ENCODE measurements at places on chromosomes 3 and 15.

DNA sequence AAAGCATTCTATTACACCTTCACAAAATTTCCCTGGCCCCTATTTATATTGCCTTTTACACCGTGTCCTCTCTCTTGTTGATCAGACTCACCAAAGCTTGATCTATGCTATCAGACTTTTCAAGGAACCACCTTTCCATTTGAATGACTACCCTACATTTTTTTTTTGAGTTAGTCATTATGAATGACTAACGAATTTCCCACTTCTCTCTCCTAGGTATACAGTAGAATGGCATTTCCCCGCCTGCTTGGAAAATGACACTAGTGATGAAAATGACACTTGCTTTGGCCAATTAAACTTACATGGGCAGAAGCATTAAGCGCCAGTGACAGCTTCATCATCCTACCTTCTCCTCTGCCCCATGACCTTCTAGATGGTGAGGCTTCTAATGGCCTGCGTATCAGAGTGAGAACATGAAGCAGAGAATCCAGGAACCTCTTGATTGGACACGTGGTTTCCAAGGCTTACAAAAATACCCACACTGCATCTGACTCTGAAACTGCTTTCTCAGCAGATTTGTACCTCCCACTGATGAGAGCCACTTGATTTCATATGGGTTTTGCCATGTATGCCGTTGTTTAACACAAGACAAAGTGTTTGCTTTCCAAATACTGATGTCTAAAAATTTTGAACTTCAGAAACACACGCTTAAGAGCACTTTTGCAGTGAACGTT is 370.5 kb downstream of the CTNNB1 start:
- DNase-seq: no peak

DNA sequence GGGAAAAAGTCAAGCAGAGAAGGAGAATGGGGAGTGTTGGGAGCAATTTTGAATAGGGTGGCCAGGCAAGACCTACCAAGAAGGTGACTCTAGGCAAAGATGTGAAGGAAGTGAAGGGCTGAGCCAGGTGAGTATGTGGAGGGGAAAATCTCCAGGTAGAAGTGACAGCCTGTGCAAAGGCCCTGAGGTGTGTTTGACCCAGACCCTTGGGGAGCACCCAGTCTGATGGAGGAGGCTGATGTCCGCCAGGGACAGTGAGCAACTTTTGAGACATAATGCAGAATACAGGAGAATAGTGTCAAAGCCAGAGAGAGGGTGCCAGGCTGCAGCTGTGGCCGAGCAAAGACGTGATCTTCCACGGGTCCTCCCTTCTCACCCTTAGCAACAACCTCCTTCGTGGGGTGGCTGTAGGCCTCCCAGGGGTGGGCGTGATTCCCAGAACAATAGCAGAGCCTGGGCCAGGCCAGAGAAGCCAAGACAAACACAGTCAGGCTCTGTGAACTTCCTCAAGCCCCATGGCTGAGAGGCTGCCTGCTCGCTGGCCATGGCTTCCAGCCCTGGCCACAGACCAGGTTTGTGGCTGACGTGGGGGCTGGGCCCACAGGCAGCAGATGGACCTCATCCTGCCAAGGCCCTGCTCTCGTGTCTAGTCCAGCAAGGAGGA is 58.1 kb downstream of the SLC6A6 start:
- peak; percentile 82 for DNase-seq

DNA sequence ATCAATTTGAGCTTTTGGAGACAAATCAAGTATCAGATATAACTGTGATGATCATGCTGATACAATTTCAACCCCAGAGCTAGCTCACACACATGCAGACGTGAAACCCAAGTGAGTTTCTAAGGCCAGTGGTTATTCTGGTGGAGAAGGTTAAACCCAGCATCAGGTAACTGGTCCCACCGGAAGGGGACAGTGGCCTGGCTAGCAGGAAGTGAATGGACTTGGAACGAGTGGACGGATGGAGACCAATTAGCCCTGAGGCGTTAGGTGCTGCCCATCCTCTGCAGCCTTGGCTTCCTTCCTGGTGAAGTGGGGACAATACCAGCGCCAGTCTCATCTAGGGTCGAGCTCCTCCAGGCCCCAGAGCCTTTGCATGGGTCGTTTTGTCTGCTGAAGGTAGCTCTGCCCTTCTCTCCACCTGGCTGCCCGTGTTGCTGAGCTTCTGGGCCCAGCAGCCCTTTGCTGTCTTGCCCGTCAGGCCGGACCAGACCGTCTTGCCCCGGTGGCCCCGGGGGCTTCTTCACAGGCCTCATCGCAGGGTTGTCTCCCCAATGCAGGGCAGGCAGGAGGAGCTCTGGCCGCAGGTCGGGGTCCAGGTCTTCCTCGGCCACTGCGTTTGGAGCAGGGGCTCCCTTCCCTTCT is 915 bp upstream of the KCTD6 start:
- DNase-seq: no peak

DNA sequence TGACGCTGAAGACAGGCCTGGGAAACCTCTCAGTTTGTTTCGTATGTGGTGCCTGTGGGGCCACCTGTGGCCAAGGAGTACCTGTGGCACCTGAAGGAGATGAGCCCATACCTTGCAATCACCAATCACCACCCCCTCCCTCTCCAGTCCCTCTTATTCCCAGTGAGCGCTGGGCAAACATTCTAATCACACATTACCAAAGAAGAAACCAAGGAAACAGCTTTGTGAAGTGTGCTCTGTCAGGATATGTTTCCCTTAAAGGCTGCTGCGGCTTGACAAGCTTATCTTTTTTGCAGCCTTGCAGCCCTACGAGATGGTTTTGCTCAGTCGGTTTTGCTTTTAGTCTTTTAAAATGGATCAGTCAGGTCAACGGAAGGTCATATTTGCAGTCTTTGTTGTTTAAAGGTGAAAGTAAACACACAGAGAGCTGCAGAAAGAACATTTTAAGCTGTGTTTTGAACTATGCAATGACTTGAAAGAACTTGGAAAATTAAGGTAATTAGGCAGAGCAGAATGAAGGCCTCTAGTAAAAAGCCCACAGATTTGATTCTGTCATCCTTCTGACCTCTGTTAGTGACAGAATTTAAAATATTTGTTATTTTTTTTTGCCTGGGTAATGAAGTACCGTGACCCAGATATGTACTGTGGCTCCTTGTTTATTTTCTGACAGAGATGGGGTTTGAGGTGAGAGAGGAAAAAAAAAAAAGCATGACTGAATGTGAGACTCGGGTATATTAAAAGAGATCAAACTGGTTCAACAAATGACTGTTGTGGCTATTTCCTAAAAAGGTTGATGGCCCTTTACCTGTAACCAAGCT is 461.4 kb downstream of the NSUN3 start:
- no peak for DNase-seq

All from EL (cell line).